Lung microvascular endothelial cell (primary cell): ENCODE measurements at places on chromosomes 16 and 17. TPM values are rescaled to one million over a fixed set of nuclear protein-coding genes. Genes with fewer than 3 reads are reported as not detected.

PRCD gene
- total RNA-seq = 0.20 and 0.22 TPM in 2 replicates

PPP1R1B gene
- total RNA-seq = not detected in 2 replicates

GRAPL gene
- 23.3 and 108 TPM in 2 replicates for total RNA-seq

DNA sequence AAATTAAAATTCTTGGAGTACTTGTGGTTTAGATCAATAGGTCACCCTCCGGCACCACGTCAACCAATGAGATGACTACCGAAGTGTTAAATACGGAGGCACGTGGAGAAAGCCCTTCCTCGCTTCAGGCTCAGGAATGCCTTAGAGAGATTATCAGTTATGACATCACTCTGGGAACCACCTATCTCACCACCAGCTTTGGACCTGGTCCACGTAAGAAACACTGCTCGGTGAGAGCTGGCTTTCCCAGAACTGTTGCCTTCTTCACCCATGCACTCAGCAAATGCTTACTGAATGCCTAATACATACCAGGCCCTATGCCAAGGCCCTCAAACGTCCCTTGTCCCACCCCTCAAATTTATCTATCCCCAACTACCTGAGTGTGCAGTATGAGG is 71.3 kb downstream of the SMG6 start:
- DNase-seq = peak; percentile 70

DNA sequence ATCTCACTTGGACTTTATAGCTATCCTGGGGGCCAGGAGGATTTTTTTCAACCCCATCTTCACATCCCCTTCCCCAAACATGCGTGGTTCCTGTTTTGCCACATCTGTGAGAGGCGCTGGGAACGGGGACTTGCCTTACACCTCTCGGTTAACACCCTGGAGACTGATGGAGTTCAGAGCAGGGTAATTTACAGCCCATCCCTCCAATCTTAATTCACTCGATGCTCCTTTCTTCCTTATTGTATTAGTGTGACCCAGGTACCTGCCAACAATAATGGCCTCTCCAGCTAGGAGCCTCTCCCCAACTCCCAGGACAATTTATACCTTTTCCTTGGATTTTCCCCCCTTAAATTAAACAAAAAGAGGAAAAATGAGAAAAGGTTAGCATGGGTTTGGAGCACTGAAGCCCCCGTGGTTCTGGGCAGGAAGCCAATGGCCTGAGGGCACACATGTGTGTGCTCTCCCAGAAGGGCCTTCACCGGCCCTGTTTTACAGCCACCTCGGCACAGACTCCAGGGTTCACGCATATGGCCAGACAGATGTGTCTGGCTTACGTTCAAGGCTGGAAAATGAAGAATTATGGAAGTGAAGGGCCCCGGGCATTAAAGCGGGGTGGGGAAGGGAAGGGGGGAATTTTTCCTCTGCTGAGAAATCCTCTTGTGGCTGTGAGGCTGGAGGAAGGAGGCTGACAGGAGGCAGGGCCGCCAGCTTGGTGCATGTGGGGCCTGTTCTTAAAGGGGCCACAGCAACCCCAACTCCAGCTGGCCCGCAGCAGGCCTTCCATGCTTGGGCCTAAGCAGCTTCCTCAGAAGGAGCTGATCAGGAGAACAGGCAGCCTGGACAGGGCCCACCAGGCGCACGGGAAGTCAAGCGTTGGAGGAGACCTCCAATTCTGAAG is 21.4 kb downstream of the HIC1 start:
- DNase-seq = no peak

DNA sequence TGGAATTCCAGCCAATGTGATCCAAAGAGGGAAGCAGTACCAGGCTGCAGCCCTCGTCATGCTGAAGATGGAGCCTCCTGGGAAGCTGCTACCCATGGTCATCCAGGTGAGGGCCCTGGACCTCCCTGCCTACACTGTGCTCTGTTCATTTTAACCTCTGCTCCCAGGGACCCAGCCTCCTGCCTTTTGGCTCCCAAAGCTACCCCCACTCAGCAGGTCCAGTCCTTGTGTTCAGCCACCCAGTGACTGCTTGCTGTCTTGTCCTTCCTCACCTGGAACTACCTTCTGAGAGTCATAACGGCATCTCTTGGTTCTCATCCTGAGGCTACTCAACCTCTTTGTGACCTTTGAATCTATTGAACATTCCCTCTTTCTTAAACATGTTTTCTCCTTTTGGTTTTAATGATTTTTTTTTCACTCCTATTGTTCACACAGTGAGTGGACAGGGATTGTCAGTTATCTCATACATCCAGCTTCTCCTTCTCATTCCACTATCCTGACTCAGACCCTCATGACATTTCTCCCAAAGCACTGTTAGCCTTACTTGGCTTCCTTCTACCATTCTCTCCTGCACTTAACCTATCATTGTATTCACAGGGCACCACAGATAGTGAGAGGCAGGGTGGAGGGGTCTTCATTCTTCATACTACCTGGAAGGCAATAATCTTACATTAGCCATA is 53.3 kb downstream of the GOSR1 start:
- no peak for DNase-seq

GRCh38 chr16:25126820-25127232 is 15.3 kb downstream of the LCMT1 start:
- peak; percentile 82 for DNase-seq
